ENCODE measurements at places on chromosomes 2 and 18.

GRCh38 chr18:9102508-9103375 lies at the start of gene NDUFV2:
TSS of gene NDUFV2 (plus strand) at chr18:9102699. CDS start at chr18:9102744, 45 bp downstream.
- peak; percentile 97 for DNase-seq

DNA sequence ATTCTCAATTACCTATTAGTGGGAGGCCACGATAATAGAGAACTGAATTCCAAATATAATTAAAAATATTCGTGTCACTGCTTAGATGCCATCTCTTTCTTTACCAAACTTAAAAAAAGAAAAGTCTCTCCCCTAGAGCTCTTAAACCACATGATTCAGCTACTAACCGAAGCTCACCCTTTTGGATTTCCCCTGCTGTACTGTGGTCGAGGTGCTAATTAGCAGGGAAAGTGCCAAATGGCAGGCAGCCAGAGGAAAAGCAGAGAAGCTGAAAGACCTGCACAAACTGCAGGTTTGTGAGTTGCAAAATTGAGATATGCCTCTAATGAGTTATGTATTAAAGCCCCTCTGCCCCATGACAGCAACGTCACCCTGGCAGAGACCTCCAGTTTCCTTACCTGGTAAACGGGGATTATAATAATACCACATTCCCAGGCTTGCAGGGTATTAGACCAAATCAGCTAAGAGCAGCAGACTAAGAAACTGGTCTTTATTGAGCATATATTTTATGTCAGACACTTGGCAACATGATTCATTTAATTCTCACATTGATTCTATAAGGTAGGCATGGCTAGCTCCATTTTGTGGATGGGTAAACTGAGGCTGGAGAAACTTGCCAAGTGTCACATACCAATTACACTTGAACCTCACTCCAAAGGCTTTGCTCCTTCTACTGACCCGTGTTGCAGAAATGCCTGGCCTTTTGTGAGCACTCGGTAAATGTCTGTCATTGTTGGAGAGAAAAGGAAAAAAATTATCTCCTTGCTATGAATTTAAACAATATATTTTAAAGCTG lies 259.7 kb downstream of the LPIN1 start:
- DNase-seq: peak; percentile 75

DNA sequence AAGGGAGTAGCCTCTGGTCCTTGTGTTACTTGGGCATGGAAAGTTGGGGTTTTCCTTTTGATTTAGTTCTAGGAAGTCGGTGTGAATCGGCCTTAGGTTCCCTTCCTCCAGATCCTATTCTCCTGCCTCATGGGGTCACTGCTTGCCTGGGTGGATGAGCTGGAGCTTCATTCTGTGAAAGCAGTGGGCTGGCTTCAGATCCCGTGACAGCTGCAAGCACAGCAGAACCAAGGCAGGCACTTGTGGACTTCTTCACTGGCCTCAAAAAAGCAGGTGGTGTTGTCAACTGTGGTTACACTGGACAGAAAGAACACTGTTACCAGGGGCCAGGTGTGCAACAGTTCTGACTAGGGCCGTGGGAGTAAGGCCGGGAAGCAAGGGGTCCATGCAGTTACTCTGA lies 243.4 kb downstream of the LDLRAD4 start:
- DNase-seq: no peak

DNA sequence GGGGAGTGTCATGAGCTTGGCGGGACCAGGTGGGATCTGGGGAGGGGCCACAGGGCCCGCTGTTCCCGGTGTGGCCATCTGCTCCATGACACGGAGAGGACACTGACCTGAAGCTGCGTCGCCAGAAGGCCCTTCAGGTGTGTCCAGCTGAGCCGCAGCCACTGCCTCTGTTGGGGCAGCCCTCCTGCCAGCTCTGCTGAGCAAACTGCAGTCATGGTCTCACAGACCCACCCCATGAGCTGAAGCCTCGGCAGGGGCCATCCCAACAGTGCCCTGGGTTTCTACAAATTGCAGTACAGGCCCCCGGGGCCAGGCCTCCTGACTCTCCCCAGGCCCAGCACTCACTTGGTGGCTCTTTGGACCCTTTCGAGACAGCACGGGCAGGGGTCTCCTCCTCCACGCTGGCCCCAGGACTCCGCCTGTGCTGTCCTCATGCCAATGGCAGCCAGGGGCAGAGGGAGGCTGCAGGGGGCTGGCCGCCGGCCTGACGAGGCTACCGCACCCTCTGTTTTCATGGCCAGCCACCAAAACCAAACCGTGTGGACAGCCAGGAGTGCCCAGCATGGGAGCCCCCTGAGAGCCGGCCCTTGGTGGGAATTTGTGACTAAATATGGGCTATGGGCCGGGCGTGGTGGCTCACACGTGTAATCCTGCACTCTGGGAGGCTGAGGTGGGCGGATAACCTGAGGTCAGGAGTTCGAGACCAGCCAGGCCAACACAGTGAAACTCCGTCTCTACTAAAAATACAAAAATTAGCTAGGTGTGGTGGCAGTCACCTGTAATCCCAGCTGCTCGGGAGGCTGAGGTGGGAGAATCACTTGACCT lies 175.2 kb upstream of the SALL3 start:
- DNase-seq: no peak

- no peak for DNase-seq
Measured at GRCh38 chr2:26692279-26692896, at the start of gene KCNK3. TSS of gene KCNK3 (plus strand) at chr2:26692722. CDS start at chr2:26692876, 154 bp downstream.

GRCh38 chr2:191539068-191539467 lies 138.9 kb upstream of the NABP1 start:
- DNase-seq: no peak

GRCh38 chr2:203071148-203071547 lies 56.5 kb downstream of the NBEAL1 start:
- DNase-seq: no peak

DNA sequence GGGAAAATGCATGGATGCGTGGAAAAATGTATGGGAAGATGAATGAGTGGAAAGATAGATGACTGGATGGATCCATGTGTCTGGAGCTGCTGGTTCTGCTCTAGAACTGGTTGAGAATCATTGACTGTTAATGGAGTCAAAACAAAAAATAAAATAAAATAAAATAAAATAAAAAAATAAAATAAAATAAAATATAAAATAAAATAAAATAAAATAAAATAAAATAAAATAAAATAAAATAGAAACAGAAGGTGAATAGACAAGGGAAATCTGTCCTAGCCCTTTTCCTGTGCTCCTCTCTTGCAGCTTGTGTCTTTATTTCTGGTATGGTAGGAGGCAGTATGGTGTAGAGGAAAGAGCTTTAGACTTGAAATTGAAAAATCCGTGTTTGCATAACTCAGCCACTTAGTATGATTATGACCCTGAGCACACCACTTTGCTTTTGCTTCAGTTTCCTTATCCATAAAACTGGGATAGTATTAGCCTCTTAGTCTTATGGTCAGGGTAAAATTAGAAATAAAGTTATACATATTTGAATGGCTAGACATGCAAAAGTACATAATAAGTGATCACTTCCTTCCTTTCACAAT lies 51.0 kb downstream of the PSD4 start:
- DNase-seq: no peak

DNA sequence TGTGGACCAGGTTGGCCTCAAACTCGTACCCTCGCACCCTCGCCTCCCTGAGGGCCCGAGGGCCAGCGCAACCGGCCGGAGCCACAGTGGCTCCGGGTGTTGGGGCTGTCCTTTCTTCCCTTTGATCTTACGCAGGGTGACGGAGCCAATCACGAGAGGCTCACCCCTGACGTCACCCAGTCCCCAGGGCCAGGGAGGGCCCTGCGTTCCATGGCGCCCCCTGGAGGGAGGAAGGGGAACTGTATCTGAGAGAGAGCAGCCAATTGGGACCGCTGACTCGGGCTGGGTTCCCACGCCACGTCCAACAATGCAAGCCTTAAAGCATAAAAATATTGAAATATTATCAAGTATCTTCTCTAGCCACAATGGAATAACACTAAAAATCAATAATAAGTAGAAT lies 432.8 kb upstream of the LRRTM4 start:
- DNase-seq: no peak

GRCh38 chr18:70296289-70296688 lies 7.4 kb downstream of the SOCS6 start:
- DNase-seq: no peak

- no peak for DNase-seq
Measured at GRCh38 chr18:74989134-74989533, 219.8 kb downstream of the PTGR3 start.

- no peak for DNase-seq
Measured at GRCh38 chr2:16671760-16672159, 6.1 kb upstream of the CYRIA start.

GRCh38 chr2:201880579-201880978 lies 74.2 kb downstream of the CDK15 start:
- DNase-seq: no peak

DNA sequence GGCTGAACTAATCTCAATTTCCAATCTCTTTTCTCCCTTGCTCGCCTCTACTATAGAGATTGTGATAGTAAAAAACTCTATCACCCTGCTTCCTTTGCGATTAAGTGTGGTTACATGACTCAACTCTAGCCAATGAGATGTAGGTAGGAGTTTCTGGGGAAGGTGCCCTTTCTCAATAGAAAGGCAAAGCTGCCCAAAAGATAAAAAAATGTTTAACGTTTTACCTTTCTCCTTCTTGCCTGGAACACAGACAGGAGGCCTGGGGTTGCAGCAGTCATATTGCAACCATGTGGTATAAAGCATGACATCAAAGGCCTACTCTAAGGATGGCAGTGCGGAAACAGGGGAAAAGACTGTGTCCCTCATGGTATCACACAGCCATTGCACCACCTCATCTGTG lies 31.5 kb downstream of the TMEM37 start:
- no peak for DNase-seq

GRCh38 chr2:227374158-227374557 lies 4.9 kb downstream of the TM4SF20 start:
- DNase-seq: no peak

DNA sequence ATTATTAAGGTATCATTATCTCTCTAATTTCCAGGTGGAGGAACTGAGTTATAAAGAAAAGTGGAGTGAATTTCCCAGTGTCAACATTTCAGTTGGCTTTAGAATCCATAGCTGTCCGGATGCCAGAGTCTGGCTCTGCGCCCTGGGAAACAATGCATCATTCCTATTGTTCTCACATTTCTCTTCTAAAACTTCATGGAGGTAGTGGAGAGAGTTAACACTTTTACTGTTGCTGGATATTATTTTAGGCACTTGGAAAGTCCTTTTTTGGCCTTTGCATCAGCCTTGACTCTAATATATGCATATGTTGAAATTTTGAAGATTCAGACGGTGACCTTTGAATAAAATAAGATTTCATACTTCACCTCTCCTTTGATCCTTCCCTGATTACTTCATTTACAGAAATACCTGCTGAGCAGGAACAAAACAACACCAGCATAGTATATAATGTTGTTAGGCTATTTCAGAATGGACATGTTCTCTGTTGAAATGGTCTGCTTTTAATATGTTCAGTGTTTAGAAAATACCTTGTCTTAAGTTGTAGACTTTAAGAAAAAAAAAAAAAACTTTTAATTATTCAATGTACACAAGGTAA lies 148.8 kb downstream of the EPHA4 start:
- DNase-seq: no peak

DNA sequence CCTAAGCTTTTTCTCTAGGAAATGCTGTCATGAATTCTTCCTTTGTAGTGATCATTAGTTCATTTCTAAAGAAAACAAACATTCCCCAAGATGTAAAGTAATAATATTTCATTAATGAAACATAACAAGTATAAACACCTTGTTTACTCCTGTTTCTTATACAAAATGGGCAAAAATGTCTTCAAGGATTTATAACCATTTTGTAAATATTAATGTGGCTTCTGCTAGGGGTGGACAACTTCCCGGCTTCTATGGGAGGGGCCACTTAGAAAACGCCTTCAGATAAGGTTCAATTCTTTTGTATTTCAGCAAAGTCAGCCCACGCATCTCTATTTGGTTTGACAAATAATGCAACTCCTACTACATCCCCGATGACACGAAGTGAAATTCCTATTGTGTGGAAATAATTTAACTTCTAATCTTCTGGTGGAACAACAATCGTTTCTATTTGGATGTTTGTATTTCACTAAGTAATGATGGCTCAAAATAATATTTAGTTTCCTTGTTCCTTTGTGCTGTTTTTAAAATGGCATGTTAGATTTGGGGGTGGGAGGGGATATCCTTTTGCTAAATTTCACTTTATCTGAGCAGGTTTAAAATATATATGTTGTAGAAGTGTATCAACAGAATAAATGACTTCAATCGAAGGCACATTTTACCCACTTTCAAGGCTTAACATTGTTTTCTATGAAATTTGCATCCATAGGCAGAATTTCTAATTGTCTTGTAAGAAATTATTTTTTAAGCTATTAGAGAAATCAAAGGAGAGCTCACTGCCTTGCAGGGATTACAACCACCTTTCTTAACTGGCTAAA lies 14.7 kb upstream of the HOXD1 start:
- DNase-seq: no peak

GRCh38 chr18:25597476-25597875 lies 245.5 kb upstream of the ZNF521 start:
- no peak for DNase-seq

DNA sequence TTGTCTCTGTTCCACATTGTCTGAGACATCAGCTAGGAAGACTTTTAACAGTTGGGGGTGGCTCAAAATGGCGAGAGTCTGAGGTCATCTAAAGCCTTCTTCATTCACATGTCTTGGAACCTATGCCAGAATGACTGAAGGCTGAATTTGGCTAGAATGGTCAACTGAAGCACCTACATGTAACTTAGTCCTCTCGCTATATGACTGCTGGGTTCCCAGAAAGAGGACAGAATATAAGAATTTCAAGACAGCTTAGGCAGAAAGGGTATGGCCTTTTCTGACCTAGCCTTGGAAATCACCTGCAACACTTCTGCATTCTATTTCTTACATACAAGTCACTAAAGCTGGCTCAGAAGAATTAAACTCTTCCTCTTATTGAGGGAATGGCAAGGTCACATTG lies 75.6 kb upstream of the OTX1 start:
- DNase-seq: no peak

- no peak for DNase-seq
Measured at GRCh38 chr2:205858275-205858674, 176.0 kb downstream of the NRP2 start.

GRCh38 chr2:159208438-159208837 lies 78.1 kb downstream of the WDSUB1 start:
- DNase-seq: no peak

GRCh38 chr2:145691659-145692058 lies 1171.7 kb upstream of the ZEB2 start:
- DNase-seq: no peak

DNA sequence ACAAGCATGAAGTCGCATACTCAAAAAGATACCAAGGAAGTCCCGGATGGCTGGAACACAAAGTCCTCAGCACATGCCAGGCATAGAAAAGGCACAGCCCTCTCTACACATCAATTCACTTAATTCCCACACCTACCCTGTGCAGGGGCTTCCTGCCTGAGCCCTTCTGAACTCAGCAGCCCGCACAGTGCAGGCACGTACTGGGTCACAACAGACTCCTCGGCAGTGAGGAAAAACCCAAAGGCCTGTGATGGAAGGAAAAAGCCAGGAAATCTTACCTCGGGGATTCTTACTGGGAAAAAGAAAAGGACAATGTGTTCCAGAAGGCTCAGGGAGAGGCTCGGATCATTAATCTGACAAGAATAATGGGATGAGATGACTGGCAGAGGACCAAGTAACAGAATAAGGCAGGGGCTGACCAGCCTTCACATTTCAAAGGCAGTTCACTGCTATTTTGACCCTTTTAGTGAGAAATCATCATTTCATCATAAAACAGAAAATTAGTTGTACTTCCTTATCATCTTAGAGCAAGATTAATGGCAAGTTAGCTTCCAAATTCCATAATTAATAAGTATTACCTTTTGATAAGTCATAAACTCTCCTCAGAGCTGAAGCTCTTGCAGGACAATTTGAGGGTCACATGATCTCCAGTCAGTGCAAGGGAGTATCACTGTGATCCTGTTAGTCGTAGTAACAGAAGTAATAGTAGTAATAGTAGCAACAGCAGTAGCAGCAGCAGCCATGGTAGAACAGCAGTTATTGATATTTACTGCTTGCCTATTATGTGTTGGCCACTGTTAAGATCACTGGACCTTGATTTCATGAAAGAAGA lies 87.4 kb downstream of the STK39 start:
- no peak for DNase-seq
